ENCODE measurements at places on chromosomes 2 and 18. TPM values are rescaled to one million over a fixed set of nuclear protein-coding genes. Genes with fewer than 3 reads are reported as not detected.

KRTCAP3 gene
- total RNA-seq = 31.2 TPM

TUBB8B gene
- total RNA-seq = not detected

DNA sequence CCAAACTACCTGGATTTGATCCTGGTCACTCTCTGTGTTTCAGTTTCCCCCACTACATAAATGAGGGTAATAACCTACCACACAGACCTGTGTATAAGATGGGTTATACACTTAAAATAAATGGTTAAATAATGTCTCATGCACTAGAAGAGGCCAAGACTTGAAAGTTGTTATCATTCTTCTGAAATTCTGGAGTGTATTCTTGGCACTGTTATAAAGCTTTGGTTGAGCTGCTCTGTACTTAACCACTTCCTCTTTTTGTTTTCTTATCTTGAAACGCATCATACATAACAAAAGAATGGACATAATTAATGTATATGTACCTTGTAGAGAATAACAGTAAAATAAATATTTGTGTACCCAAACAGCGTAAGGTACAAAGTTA is 281.0 kb downstream of the AFF3 start:
- DNase-seq = no peak

GRCh38 chr18:70116949-70117348 is 88.5 kb downstream of the RTTN start:
- no peak for DNase-seq

GRCh38 chr2:17441055-17441771 is 77.0 kb downstream of the RAD51AP2 start:
- no peak for DNase-seq

Measured in breast epithelium (tissue), 4 donors.